ENCODE measurements at places on chromosomes 5 and 9.

DNA sequence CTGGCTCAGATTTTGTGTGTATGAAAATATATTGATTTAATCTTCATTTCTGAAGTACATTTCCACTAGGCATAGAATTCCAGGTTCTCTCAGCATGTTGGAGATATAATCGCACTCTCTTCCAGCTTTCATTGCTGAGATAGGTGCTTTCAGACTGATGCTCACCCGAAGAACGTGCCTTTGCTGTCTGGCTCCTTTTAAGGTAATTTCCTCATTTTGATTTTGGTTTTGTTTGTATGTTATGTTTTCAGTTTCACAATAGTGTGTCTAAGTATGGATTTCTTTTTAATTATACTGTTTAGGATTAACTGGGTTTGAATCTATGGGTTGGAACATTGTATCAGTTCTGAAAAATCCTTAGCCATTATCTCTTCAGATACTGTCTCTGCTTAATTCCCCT lies 132.0 kb upstream of the NFIB start:
- DNase-seq, result no peak

DNA sequence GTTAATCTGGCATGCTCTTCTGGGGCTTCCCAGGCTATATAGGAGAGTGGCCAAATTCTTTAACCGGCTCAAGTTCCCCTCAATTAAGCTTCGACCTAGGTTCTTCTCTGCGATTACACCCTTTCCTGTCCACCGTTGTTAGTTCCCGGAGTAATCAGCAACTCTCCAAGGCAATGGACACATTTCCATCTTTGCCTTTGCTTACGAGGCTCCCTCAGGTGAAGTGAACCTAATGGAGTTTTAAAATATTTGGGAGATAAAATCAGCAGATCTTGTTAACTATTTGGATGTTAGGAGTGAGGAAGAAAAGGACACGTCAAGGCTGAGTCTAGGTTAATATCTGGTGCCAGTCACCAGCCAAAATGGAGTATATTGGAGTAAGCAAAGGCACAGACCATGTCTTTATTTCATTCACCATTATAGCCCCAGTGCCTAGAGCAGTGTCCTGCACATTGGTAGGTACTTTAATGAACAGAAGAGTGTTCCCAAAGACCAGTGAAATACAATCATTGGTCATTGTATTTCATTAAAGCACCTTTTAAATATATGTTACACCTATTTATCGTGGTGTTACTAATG lies 515 bp downstream of the UTP15 start:
- DNase-seq, result no peak

DNA sequence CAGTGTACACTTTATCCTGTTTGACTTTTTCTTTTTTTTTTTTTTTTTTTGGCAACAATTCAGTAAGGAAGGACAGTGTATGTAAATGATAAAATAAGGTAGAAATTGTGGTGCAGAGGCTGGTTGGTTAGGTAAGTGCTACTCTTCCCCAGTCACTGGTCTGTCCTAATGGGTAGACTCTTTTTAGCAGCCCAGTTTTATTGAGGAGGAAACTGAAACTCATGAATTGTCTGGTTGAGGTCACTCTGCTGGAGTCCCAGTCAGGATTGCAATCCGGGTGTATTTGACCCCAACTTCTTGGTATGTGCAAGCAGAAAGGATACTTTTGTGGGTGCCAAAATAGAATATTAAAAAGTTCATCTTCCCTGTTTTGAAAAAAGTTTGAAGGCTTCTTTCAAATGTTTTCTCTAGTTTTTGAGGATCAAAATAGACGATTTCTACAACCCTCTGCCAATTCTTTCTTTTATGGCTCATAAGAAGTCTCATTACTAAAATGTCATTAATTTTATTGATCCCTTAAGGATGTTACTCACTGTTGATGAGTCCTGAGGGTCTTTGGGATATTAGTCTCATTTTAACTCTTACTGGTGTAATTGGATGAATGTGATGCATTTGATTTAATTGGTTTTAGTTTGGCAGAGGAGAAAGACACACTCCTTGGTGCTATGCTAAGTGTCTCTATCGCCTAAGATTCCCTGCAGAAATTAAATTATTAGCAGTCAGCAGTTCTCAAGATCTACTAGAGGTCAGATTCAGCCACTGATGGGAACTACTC lies 171.9 kb downstream of the KDM4C start:
- DNase-seq, result no peak

- peak; percentile 40 for DNase-seq
Measured at GRCh38 chr5:99019254-99019653, 90.4 kb upstream of the CHD1 start.

- DNase-seq, result no peak
Measured at GRCh38 chr9:133004091-133004998, 25.9 kb downstream of the GFI1B start.

GRCh38 chr9:90838098-90838497 lies 36.5 kb downstream of the SYK start:
- DNase-seq, result no peak

DNA sequence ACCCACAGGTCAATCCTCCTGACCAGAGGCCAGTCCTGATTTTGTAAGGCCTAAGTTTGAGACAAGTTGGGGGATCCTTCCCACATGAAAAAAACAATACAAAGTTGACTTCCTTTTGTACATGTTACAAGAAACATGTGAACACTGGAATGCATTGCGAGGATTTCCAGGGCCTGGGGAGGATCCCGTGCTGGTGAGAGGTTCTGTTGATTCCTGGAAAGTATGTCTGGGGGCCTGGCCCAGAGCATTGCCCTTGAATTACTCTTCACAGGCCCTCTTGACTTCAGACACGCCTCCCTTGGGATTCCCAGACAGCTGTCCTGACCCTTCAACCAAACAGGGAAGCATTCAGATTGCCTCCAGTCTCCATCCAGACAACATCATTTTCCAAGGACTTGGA lies 234.2 kb upstream of the IRX2 start:
- no peak for DNase-seq

- DNase-seq, result no peak
Measured at GRCh38 chr9:123349691-123350480, 6.1 kb upstream of the CRB2 start.

DNA sequence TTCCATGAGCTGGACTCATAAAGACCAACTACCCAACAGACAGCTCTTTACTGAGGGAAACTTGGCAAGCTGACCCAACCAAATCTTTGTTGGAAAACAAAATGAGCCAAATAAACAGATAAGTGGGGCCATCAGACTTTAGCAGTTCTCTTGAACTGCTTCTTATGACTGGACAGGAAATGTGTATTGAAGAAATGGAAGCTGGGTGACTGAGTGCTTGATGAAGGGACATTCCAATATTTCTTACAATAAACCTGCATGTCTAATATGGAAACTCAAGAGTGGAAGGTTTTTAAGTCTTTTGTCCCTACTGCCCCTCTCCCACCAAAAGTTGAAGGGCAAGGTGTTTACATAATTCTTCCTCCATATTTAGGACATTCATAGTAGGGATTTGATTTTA lies 218.8 kb upstream of the NR4A3 start:
- no peak for DNase-seq

DNA sequence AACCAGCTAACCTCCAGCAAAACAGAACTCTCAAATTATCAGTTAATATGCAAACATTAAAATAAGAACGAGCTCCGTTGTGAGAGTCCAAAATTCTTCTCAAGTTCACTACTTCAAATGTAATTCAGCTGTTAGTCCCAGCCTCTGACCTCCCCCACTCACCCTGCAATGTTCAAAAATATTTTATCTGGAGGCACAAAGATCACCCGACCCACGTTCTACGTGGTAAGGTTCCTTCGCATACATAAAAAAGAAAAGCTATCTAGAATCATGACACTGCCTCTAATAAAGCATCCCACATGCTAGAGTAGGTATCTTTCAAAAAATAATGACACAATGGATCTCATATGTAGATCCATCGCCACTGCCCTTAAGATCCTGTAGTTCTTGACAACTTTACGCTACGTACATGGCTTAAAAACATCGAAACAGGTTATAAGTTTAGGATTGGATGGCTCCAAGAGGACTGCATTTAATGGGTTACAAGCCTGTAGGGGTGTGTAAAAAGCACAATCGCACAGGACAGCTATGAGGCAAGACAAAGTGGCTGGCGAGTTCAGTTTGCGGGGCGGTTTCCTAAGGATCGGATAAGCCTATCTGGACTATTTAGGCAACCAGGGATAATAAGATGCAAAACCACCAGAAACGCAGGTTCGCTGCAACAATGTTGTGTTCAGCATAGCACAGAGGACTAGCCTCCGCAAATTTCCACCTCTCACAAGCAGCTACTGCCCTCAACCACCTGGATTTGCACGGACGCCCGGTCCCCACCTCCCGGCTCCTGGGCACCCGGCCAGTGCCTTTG lies 969 bp downstream of the CLK4 start:
- no peak for DNase-seq

- DNase-seq, result no peak
Measured at GRCh38 chr5:110969502-110969901, 102.0 kb upstream of the TSLP start.

GRCh38 chr9:125541840-125542243 lies 165.2 kb downstream of the MAPKAP1 start:
- no peak for DNase-seq

DNA sequence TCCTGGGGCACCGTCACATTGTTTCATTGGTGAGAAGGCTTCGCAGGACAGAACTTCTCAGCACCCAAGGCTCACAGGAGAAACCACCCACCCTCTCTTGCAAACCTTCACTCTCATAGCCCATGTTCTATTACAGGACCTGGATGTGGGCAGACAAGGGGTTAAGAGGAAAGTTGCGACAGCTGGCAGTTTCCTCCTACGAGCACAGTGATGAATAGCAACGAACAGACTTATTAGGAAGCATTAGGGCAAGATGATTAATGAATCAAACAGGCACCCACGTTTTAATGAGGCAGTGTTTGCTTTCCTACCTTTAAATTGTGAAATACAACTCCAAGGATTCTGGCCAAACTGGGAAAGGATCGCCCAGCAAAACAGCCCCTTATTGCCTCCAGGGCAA lies 339.3 kb downstream of the DRD1 start:
- DNase-seq, result no peak

DNA sequence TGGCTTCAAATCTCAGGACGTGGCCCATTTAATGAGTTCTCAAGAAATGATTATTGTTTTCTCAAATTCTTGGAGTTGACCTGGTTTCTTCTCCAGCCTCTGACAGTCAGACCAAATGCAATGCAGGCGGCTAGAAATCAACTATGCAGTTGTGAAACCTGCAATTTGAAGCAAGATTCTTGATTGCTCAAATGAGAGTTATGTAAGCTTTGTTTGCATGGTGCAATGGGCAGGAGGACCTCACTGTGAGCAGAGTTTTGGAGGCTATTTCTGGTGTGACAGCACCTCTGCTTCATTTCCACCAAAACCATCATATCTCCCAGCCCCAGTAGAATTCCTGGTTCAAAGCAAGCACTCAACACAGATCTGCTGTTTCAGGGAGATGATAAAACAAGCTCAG lies 500.0 kb upstream of the KLF4 start:
- DNase-seq, result peak; percentile 71

DNA sequence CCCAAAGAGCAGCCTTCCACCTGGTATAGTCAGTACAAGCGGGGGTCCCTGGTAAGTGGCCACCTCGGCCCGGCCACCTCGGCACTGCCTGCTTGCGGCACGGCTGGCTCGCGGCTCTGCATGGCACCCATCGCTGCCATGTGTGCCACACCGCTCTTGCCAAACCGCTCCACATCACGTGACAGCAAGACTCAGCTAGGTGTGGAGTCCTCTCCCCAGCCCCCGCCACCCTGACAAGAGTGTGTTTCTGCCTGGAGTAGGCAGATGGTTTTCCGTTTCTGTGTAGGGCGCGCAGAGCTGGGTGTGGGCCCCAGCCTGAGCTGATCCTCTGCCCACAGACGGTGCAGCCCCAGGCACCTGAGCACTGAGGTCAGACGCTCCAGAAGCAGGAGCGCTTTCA lies 50.5 kb upstream of the FCN2 start:
- DNase-seq, result no peak

DNA sequence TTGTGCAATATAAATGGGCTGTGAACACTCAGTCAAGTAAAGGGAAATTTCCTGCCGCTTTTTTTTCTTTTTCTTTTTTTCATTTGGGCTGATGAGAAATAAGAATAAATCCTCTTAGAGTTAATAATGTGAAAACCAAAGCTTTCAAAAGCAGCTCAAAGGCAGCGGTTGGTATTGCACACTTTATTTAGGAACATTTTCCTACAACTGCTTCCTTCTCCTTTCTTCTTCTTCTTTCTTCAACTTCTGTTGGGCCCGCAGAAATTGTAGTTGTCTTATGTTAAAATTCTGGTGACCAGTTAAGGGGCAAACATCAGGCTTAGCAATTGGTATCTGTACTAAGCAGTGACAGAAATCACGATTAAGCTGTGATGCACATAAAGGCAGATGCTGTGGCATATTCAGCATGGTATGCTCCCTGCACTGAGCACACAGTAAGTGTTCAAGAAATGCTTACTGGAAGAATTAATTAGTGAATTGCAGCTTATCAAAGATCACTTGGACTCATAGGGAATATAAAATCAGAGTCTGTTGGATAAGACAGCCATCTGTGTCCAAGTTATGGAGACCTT lies 85.4 kb downstream of the ANKRD55 start:
- DNase-seq, result no peak

GRCh38 chr5:81121273-81121672 lies 111.8 kb upstream of the CKMT2 start:
- no peak for DNase-seq

DNA sequence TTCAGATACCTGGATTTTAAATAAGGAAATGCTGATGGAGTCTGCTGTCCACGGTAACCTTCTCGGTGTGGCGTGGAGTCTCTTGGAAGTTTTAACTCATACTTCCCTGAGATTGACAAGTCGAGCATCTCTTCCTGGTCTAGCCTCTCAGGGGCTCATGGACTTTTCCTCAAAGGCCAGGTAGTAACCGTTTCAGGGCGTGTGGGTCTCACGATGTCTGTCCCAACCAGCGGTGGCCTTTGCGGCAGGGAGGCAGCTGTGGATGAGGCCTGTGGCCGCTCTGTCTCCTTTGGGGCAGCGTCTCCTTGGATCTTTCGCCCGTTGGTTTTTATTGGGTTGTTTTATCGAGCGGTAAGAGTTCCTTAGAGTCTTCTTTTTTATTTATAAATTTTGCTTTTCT lies 32.8 kb downstream of the CEP72 start:
- DNase-seq, result no peak

- DNase-seq, result no peak
Measured at GRCh38 chr9:33222031-33222430, 17.9 kb upstream of the SPINK4 start.

- no peak for DNase-seq
Measured at GRCh38 chr5:15215056-15215455, 284.9 kb upstream of the FBXL7 start.

GRCh38 chr5:174692982-174693422 lies 31.4 kb upstream of the MSX2 start:
- no peak for DNase-seq

DNA sequence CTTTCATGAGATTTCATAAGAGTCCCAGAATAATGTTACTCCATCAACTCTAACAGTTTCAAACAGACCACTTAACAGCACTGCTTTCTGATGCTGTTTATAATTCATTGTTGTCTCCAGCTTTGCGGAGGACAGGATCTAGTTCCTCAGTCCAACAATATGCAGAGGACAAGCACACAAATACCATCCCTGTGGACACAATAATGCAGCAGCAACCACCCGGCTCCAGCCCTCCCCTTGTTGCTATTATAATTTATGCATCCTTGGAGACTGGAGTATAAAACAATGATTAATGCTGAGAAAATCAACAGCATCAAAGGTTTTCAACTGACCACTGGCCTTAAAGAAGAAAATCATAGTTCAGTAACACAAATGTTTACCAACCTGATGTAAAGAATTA lies 108.3 kb downstream of the DENND1A start:
- DNase-seq, result no peak
